ENCODE measurements at places on chromosomes 2 and 18. TPM values are rescaled to one million over a fixed set of nuclear protein-coding genes. Genes with fewer than 3 reads are reported as not detected.

Gene SCN1A
- total RNA-seq: 0.25 TPM

Gene CTAGE1
- total RNA-seq: 0.12 TPM

Gene LINC00305
- total RNA-seq: not detected

Gene MOGAT1
- total RNA-seq: not detected

Gene WNT10A
- not detected for total RNA-seq

Gene MYO5B
- 0.06 TPM for total RNA-seq

Gene TDRD15
- total RNA-seq: not detected

Gene SP140L
- total RNA-seq: 10.3 TPM

Gene SLC30A3
- 0.19 TPM for total RNA-seq

Gene ADD2
- 0.06 TPM for total RNA-seq

Data from aortic smooth muscle cell (primary cell).